ENCODE measurements at places on chromosomes 5 and 9.

- no peak for DNase-seq
These were observed 30.2 kb upstream of the SMC5 start for GRCh38 chr9:70228611-70229010.

DNA sequence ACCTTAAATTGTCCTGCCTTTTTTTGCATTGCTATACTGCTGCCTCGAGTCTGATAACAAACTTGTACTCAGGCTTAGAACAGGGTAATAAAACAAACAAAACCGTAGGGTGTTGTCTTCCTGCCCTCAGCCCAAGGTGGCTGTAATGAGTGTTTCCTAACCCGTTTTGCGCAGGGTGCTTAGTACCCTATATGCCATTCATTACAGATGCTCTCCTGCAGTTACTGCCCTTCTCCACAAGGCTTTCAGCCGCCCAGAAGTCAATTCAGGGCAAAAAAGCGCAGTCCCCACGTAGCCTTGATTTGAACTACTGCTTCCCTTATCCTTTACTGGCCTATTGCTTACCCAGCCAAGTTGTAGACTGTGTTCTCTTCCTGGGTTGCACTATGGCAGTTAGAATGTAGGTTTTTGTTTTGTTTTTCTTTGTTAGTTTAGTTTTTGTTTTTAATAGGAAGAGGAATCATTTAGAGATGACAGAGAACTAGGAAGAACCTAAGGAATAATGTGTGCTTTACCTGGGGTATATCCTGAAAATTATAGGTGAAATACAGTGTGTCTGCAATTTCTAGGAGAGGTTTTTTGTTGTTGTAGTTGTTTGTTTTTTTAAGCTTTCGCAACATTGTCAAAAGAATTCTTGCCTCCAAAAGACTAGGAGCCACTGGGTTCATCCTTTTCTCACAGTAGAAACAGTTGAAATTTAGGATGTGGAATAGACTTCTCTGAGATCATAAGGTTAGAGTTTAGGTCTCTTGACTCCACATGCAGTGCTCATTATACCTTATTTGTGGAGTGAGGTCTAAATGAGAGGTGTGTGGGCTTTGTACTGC lies 1.3 kb downstream of the HMGXB3 start:
- DNase-seq = peak; percentile 87

- DNase-seq = no peak
These were observed 20.0 kb upstream of the GRIN3A start for GRCh38 chr9:101758304-101758930.

- no peak for DNase-seq
These were observed 8.7 kb downstream of the RHOBTB3 start for GRCh38 chr5:95739857-95740256.

DNA sequence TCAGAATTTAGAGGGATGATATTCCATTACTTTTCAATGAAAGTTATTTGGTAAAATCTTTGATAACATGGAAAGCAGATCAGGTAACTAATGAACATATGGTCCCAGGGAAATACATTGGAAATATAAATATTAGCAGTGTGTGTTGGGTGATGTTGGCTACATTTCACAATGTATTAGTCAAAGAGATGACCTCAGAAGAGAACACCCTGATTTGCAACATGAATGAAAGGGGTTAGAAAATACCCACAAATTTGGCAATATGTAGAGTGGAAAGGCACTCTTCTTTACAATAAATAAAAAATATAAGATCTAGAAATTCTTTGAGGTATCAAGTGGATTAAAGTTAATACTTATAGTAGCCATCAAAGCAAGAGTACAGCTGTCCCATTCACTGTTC lies 606.7 kb downstream of the PSAT1 start:
- no peak for DNase-seq

GRCh38 chr9:132943651-132944293 lies 644 bp downstream of the TSC1 start:
- DNase-seq = no peak

- no peak for DNase-seq
These were observed 395.2 kb upstream of the ZNF462 start for GRCh38 chr9:106467865-106468164.

DNA sequence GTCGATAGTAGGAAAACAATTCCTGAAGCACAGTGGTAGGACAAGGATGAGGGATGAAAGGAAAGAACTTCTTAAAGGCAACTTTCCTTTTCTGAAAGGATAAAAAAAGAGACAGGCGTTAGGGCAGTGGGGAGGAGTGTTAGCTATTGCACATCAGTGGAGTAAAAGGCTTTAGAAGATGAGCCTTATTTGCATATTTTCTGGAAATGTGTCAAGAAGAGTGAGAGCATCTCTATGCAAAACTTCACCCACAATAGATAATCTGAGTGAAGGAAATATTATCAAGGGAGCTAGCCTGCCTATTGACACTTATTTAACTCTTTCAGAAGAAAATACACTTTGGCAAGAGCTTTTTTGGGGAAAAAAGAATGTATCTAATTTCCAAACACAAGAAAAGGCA lies 151.6 kb downstream of the MACIR start:
- DNase-seq = no peak

DNA sequence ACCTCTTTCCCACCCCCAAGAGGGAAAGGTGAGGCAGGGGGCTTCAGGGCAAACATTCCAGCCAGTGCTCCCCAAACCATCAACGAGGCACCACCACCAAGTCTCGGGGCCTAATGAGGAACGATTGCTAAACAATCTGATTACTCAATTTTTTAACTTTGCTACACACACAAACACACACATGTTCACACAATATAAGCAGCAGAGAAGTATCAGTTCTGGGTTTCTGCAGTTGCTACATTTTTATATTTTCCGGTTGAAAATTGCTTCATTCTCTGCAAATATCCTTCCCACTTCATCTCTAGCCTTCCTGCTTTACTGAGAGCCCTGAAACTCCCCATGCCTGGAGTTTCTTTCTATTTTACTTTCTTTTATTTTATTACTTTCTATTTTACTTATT lies 60.2 kb downstream of the FEM1C start:
- no peak for DNase-seq

DNA sequence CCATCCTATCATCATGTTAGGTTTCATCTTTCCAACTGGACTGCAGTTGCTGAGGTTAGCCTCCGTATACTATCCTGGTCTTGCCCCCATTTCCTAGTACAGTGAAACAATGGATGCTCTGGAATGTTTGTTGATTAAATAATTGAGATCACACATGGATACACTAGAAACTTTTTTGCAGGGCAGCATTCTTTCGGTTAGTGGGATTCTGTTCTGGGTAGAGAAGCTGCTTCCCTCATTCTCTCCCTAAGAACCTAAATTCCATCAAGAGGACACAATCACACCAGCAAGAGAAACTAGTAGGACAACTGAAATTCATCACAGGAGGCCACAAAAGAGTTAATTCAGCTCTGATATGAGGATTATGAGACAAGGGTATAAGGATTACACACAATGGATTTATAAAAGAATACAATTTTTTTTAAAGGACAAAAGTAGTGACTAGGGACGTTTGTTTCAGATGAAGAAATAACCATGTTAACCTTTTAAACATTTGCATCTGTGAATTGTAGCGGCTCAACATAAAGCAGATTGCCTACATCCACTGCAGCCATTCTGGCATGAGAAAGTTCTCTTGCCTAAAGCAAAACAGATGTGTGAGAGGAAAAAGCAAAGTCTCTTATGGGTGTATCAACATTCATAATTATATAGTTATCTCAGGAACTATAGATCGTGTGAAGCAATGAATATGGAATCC lies 162.7 kb upstream of the LHFPL2 start:
- no peak for DNase-seq
